ENCODE measurements at places on chromosomes 13 and 19.

- DNase-seq: no peak
Measured at GRCh38 chr13:44160591-44161191, 212.9 kb upstream of the SERP2 start.

DNA sequence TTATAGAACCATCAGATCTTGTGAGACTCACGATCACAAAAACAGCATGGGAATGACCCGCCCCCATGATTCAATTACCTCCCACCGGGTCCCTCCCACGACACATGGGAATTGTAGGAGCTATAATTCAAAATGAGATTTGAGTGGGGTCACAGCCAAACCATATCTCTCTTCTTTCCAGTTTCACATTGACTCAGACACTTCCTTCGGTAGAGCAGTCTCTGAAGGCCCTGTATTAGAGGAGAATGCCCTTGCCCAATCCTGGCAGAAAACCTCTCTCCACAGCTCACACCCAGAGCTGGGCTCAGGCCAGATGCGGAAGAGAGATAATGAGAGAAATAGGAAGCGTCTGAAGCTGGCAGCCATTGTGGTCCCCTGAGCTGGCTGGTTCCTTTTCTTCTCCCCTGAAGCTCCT, 72.4 kb upstream of the CLDN10 start:
- DNase-seq: no peak

- no peak for DNase-seq
Measured at GRCh38 chr19:9878511-9879196, 43.5 kb downstream of the PIN1 start.

GRCh38 chr19:15200553-15201364, at the start of gene NOTCH3:
NOTCH3 (minus strand) TSS chr19:15200995; CDS start chr19:15200905, 90 bp downstream.
- DNase-seq: no peak

DNA sequence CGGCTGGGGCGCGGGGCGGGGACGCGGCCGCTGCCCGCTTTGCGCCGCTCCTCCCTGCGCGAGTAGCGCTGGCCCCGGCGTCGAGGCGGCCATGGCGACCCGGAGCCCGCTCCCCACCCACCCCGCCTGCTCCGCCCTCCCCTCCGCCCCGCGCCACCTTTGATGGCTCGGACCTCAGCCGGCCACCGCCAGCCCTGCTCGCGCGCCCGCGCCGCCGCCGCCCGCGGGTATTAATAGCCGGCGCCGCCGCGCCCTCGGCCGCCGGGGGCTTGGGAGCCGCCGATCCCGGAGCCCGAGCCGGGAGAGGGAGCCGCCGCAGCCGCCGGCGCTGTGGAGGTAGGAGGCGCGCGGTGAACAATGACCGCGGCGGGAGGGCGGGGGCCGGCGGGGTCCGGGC, 261 bp downstream of the FARP1 start:
- DNase-seq: no peak

GRCh38 chr19:53019684-53020083, 6.0 kb downstream of the ERVV-1 start:
- no peak for DNase-seq

DNA sequence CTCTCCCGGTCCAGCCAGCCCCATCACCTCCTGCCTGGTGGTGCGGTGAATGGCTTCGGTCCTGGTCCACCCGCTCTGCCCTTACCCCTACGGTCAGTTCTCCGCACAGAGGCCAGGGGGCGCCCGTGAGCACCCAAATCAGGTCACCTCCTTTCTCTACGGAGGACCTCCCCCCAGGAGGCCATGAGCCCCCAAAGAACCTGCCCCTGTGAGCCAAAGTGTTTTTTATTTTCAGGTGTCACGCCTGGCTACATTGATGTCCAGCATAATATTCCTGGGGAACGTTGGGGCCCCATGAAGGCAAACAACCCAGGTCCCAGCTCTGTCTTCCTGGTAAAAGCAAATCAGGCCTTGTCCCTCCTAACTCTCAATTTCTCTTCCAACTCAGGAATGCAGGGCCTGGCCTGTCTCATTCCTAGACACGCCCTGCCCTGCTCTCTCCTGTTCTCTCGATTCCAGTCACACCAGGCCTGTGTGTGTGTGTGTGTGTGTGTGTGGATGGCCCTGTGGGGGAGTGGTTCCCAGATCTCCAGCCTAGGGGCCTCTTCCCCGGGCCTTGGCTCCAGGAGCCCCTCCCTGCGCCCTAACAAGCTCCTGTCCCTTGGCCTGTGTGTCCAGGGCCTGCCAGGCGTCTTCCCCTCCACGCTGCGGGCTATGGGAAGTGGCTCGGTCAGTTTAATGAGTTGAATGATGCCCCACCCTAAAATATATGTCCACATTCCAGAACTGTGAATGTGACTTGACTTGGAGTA, 9.7 kb upstream of the GIPC1 start:
- DNase-seq: peak; percentile 54

DNA sequence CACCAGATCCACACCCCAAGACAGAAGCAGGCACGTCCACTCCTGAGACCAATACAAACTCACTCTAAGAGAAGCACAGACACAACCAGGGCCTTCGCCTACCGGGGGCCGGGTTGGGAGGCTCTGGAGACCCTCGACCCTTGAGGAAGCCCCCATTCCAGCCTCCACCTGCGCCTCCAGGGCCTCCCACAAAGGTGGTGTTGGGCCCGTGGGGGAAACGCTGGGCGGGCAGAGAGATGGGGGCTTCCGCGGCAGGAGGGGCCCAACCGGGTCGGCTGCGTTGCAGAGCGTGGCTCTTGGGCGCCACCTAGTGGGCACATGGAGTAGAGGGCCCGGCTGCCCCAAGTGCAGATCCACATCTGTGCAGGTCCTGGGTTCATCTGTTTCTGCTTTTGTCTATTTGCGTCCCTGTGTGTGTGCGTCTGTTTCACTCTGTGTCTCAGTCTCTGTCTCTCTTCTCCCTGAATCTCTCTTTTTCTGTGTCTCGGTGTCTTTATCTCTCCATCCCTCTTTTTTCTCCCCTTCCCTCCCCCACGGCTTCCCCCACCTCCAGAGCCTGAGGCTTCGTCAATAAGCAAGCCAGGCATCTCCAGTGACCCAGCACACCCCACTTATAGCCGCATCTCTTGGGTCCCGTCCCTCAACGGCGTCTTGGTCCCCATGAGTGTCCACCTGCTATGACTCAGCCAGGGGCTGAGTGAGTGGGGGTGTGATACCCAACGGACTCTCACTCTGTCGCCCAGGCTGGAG, 10.5 kb upstream of the TINCR start:
- peak; percentile 40 for DNase-seq

DNA sequence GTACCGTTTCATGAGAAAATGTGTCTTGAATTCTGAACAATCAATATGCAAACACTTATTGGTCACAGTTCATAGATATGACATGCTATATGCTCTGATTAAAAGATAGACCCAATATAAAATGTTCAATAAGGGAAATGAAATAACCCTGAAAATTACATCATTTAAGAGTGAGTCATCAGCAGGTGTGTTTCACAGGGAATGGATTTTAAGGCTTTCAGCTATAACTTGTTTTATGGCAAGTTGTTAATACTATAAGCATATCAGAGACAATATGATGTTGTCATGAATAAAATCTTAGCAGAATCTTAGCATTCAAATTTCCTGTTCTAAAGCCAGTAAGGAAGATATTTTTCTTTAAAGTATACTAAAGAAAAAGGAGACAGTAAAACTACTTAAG, 483.4 kb upstream of the PCDH9 start:
- no peak for DNase-seq

DNA sequence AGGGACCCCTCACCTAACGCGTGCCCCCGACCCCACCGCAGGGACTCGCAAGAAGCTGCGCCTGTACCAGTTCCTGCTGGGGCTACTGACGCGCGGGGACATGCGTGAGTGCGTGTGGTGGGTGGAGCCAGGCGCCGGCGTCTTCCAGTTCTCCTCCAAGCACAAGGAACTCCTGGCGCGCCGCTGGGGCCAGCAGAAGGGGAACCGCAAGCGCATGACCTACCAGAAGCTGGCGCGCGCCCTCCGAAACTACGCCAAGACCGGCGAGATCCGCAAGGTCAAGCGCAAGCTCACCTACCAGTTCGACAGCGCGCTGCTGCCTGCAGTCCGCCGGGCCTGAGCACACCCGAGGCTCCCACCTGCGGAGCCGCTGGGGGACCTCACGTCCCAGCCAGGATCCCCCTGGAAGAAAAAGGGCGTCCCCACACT, 4.7 kb upstream of the MYBPC2 start:
- DNase-seq: no peak

DNA sequence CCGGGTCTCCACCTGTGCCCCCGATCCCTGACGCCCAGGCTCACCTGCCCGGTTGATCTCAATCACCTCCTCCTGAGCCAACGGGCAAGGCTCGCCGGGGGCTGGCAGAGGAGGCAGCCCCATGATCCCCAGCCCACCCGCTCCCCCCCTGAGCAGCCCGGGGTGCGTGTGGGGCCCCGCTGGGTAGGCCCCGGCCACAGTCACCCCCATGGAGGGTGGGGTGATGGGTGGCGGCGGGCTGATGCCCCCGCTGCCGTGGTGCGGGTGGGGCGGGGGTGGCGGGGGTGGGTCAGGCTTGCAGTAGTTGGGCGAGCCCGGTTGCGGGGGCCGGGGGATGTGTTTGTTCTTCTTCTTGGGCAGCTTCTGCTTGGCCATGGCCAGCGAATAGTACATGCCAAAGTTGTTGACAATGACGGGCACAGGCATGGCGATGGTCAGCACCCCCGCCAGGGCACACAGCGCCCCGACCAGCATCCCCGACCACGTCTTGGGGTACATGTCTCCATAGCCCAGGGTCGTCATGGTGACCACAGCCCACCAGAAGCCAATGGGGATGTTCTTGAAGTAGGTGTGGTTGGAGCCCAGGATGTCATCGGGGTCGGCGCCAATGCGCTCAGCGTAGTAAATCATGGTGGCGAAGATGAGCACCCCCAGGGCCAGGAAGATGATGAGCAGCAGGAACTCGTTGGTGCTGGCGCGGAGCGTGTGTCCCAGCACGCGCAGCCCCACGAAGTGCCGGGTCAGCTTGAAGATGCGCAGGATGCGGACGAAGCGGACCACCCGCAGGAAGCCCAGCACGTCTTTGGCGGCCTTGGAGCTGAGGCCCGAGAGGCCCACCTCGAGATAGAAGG, 6.0 kb downstream of the KCNC3 start:
- no peak for DNase-seq

- peak; percentile 67 for DNase-seq
Measured at GRCh38 chr13:98476106-98476505, 100.8 kb downstream of the STK24 start.

- DNase-seq: no peak
Measured at GRCh38 chr13:36131222-36131930, at the start of gene DCLK1. DCLK1 (minus strand) TSS chr13:36131382.

- DNase-seq: no peak
Measured at GRCh38 chr19:41218615-41219507, at the start of gene AXL. AXL (plus strand) TSS chr19:41219223; CDS start chr19:41219393, 170 bp downstream.

All from stimulated activated naive CD4-positive, alpha-beta T cell treated with Interleukin-2 at 50 U/mL for 16 hours (primary cell).